ENCODE measurements at places on chromosomes 2 and 18. TPM values are rescaled to one million over a fixed set of nuclear protein-coding genes. Genes with fewer than 3 reads are reported as not detected.

- no peak for DNase-seq
These were observed 6.7 kb downstream of the PTPRN start for GRCh38 chr2:219302412-219302968.

GRCh38 chr2:237662671-237663093 lies 35.3 kb downstream of the LRRFIP1 start:
- peak; percentile 70 for DNase-seq

The ADD2 gene
- total RNA-seq: 0.36 TPM

The SAG gene
- total RNA-seq: not detected

The DSG1 gene
- not detected for total RNA-seq

GRCh38 chr2:102929721-102930120 lies 167.9 kb downstream of the TMEM182 start:
- DNase-seq: no peak

DNA sequence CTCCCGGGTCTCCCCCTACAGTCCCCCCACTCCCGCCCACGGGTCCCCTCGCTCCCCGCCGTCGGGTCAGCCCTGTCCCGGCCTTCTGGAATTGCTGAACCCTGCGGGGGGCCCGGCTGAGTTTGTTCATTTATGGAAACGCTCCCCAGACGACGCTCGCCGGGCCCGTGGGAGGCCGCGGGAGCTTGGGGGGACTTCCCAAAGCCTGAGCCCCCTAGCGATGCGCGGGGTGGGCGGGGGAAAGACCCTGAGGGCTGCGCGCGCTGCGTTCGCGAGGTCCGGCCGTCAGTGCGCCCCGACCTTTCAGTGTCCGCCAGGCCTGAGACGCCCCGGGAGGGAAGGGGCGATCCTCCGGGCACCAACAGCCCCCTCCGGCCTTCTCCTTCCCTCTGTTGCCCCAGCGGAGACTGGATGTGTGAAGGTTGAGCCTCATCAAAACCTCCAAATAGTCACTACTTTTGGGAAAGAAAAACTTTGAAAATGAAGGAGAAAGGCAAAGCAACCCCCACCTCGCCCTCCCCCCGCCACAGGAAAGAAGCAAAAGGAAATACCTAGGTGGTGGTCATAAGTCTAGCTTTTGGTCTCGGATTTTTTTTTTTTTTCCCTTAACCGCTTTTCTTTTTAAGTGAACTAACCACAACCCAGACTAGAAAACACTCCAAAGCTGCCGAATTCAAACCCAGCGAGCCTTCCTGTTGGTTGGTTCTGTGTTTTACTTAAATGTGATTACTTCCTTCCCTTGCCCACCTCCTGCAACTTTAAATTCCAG lies 509 bp upstream of the CYS1 start:
- DNase-seq: no peak

The MAP2 gene
- 2.1 TPM for total RNA-seq

The LINC00305 gene
- not detected for total RNA-seq

The KATNAL2 gene
- 10.4 TPM for total RNA-seq

DNA sequence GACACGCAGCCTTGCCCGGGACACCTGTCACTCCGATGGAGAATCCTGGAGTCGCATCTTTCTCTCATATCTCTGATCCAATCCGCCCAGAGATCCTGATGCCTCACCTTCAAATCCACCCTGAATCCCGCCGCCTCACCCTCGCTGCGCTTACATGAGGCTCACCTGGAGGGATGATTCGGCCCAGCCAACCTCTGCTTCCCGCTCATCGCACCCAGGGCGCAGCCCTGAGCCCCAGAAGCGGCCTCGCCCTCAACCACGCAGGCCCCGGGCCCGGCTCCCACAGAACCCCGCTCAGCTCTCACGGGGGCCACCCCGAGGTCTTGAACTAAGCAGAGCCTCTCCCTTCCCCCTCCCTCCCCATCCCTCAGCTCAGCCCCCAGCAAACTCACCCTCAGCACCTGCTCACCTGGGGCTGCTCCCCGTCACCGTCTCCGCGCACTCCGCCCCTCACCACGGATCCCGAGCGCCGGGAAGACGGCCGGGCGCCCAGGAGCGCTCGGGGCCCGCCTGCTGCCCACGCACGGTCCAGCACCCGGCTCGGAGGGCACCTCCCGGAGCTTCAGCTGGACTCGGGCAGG lies 160.0 kb downstream of the NDUFA10 start:
- no peak for DNase-seq

DNA sequence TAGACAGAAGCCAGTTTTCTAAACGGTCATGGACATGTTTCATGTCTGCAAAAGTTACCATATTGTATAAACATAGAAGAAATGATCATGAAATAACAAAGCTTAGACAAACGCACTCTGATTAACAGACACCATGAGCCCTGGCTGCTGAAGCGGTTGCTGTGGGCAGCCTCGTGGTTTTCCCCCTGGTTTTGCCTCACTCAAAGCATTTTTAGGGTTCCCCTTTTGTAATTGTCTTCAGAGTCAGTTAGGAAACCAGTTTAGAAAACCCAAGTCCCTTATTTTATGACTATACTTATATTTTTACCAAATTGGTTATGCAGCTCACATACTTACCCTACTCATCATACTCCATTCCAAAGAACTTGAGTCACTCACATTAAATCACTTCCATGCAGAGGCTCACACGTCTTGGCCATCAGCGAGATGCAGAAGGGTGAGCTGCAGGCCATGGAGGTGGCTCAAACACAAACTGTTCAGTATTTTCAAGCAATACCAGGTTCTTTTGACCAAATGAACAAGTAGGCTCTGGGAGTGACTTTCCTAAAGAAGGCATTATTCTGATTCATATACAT lies 105.6 kb upstream of the SALL3 start:
- DNase-seq: no peak

GRCh38 chr2:33214857-33215256 lies 261.6 kb upstream of the RASGRP3 start:
- no peak for DNase-seq

GRCh38 chr18:5424903-5425664 lies 118.7 kb downstream of the EPB41L3 start:
- DNase-seq: peak; percentile 46

DNA sequence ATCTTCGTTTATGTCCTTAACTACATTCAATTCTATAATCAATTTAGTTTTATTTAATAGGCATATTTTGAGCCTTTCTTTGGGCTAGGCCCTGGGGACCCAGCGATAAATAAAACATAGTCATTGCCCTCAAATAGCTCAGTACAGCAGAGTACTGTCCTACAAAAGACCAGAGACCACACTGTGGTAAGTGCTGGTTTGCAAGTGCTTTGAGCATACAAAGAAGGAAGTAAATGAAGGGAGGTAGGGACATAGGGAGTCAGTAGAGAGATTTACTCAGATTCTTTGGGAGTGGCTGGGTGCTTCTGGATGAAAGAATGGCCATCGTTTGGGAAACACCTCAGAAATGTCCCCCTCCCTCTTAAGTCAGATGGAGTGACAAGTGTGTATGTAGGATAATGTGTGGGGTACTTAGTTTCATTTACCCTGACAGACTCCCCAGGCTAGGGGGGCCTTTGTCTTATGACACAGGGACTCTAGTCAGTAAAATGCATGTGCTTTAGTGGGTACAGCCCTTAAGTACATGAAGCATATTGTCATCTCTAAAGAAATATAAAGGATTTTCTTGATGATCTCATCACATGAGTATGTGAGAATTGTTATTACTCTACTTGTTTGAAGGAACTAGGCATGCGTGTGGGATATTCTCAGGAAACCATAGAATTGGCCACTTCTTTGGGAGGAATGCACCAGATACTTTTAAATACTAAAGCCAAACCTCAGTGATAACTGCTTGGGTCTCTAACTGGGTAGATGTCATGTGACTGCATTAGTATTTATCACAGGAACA lies 35.1 kb downstream of the MAPRE2 start:
- peak; percentile 89 for DNase-seq

The TXNDC2 gene
- 0.16 TPM for total RNA-seq

The FAHD2B gene
- total RNA-seq: 2.5 TPM

The CD226 gene
- total RNA-seq: 0.99 TPM

The ATOH8 gene
- total RNA-seq: 17.0 TPM

The MAL gene
- total RNA-seq: not detected

DNA sequence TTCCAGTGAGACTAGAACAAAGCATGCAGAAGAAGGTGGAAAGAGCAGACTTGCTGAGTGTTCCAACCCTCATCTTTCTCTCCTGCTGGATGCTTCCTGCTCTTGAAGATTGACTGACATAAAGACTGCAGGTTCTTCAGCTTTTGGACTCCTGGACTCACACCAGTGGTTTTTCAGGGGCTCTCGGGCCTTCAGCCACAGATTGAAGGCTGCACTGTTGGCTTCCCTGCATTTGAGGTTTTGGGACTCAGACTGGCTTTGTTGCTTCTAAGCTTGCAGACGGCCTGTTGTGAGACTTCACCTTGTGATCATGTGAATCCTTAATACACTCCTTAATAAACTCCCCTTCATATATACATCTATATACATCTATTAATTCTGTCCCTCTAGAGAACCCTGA lies 20.4 kb downstream of the VRK2 start:
- DNase-seq: no peak

The ZC3H15 gene
- 117 TPM for total RNA-seq

DNA sequence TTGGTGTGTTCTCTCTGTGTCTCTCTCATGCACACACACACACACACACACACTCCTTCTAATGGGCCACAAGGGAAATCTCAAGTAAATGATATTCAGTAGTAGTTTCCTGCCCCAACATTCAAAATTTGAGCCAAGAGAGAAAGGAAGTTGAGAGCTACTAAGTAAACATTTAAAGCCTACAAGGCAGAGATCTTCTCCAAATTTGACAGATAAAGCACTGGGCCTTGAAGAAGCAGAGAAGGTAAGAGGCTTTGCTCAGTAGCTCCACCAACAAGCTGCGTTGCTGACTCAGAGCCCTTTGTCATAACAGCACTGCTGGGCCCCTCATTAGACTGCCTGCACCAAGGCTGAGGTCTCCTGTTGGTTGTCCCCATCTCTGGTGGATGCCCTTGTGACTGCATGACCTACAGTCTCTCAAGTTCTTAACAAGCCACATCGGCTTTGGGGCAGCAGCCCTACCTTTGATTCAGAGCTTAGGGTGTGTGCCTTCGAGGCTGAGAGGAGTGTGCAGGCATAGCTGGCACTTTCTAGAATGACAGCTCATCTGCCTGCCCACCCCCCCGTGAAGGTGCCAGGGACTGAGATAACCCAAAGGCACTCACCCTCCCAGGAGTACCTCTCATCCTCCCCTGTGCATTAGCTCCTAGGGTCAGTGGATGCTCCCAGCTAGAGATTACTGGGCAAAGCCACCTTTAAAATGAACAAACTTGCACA lies 32.3 kb upstream of the NEB start:
- DNase-seq: no peak

The C2orf72 gene
- not detected for total RNA-seq

The BUB1 gene
- 5.9 TPM for total RNA-seq

DNA sequence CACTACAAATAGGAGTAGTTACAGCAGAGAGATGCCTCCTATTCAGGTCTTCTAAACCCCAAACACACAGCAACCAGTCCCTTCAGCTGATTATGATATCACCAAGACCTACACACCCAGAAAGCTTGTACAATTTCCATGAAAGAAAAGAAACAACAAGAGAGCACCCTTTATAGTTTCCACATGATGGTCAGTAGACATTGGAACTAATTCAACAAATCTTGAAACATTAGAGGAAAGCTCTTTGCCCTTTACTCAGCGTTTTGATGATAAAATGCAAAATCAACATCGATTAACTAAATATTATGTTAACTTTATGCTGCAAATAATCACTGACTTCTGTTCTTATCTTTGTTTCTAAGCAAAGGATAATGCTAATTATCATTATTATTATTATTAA lies 393.6 kb upstream of the ID2 start:
- no peak for DNase-seq

DNA sequence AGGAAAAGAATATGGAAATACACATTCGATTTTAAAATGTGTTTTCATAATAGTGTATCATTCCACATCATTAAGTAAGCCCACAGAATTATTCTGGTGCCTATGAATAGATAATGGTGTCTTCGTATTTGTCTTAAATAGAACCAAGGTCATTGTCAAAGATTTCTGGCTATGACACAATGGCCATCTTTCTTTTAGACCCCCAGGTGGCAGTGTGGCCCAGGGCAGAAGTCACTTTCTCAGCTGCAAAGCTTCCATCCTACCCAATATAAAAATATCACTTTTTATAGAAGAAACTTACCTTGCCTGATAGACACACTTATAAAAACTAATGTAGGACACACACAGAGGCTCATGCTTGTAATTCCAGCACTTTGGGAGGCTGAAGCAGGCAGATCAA lies 57.5 kb downstream of the ZRANB3 start:
- peak; percentile 12 for DNase-seq

The G6PC2 gene
- total RNA-seq: not detected

GRCh38 chr18:59927246-59927825 lies 27.5 kb downstream of the PMAIP1 start:
- DNase-seq: peak; percentile 89

GRCh38 chr2:163493359-163494298 lies 242.2 kb downstream of the FIGN start:
- no peak for DNase-seq

- DNase-seq: no peak
These were observed 91.1 kb downstream of the DTNB start for GRCh38 chr2:25582077-25582830.

Measured in fibroblast of the aortic adventitia (primary cell).